NCI-H460 (cell line): ENCODE measurements at places on chromosomes 6 and 20.
A peak's percentile ranks its signal among the peaks of the same experiment; 100 is the strongest.

GRCh38 chr6:143232849-143233248, 172.2 kb downstream of the AIG1 start:
- DNase-seq: no peak

- DNase-seq: no peak
These were observed 1.3 kb downstream of the SIRPB2 start for GRCh38 chr20:1489764-1490436.

GRCh38 chr20:23583526-23583925, 15.2 kb upstream of the CST9L start:
- no peak for DNase-seq

GRCh38 chr6:14593286-14593685, 475.7 kb downstream of the CD83 start:
- DNase-seq: no peak

DNA sequence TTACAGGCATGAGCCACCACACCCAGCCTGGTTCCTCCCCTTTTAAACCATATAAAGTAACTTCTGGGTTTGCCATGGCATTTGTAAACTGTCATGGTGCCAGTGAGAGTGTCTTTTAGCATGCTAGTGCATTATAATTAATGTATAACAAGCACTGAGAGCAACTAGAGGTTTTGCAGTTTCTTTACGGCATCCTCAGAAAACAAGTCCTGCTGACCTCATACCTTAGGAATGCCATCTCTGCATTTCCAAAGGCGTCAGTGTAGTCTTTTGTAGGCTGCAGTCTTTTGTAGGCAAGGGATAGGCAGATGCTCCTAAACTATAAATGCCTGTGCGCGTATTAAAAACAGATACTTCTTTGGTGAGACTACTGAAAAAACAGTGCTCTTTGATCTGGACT, 75.0 kb upstream of the EZR start:
- peak; percentile 42 for DNase-seq

- no peak for DNase-seq
These were observed 277.7 kb upstream of the JARID2 start for GRCh38 chr6:14968056-14968637.

DNA sequence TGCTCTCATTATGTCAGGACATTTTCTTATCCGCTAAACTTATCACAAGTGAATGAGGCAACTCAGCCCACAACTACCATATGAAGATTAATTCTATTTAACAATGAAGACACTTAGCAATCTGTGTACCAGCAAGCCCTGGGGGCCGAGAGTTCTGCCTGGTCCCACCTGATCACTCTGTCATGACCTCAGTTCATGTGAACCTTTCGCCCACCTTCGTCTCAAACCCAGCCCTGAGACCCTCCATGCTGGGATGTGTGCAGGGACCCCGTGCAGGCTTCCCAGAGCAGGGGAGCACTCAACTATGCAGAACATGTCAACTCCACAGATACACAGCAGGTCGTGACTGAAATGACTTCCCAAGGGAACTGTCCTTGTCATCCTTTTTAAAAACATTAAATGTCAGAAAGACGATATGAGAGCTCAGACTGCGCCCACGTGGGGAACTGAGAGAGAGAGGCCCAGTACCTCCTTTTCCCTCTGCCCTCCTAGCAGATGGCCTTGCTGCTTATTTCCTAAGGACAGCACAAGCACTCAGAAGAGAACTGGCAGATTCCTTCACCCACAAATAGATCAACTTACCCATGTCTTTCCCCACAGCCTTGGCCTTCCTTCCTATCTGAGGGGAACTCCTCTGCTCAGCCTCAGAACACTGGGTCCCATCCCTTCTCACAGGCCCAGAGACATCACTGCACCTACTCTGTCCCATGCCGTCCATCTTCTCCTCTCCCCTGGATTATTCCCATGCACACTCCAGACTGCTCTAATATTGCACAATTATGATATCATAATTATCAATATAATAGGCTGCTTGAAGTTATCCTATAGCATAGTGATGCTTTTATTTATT, 11.5 kb downstream of the ABHD12 start:
- no peak for DNase-seq

- no peak for DNase-seq
These were observed 8.9 kb downstream of the PTPRK start for GRCh38 chr6:128511506-128511905.
